ENCODE measurements at places on chromosomes 1 and 21. TPM values are rescaled to one million over a fixed set of nuclear protein-coding genes. Genes with fewer than 3 reads are reported as not detected.

DNA sequence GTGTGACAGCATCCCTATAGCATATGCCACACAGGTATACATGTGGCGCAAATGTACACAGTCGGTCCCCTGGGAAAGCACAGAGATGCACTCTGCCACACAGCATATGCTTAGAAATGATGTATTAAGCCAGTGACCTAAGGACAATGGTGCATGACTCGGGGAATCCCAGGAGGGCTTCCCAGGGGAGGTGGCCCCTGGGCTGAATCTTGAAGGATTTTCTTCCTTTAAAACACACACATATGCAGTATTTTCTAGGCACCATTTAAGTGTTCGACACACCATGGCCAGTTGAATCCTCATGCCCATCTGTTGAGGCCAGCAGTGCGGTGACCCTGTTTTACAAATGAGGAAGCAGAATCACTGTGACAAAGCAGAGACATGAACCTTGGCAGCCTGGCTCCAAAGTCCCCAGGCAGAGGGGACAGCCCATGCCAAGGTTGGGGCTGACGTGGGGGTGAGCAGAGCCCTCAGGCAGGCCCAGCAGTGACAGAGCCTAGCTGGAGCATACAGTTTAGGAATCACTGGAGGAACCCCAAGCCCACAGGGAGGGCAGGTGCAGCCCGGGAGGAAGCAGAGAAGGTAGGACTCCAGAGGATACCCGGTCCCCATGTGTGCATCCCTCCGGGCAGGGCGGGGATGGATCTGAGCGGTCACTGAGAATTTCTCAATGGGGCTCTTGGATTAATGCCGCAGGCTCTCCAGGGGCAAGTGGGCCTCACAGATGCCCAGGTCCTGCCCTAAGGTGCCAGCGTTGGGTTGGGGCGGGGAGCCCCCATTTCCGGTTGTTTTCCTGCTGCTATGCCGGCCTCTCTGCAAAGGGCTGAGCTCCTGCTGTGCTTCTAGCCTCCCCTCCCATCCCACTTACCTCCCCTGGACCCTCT lies 28.4 kb downstream of the WNT3A start:
- DNase-seq, result no peak

GRCh38 chr1:27955076-27955475 lies 4.7 kb upstream of the XKR8 start:
- no peak for DNase-seq

DNA sequence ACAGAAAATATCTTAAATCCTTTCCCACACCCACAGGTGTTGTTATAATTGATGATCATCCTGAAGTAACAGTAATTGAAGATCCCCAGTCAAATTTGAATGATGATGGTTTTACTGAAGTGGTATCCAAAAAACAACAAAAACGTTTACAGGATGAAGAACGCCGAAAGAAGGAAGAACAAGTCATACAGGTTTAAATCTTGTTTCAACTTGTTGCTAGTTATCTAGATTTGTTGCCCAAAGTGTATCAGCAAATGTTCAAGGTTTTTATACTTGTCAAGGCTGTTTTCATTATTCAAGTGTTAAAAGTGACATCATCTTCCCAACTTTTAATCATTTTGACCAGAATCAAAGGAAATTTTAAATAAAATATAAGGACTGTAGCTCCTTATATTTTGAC lies 64.7 kb downstream of the PRRC2C start:
- peak; percentile 50 for DNase-seq

DNA sequence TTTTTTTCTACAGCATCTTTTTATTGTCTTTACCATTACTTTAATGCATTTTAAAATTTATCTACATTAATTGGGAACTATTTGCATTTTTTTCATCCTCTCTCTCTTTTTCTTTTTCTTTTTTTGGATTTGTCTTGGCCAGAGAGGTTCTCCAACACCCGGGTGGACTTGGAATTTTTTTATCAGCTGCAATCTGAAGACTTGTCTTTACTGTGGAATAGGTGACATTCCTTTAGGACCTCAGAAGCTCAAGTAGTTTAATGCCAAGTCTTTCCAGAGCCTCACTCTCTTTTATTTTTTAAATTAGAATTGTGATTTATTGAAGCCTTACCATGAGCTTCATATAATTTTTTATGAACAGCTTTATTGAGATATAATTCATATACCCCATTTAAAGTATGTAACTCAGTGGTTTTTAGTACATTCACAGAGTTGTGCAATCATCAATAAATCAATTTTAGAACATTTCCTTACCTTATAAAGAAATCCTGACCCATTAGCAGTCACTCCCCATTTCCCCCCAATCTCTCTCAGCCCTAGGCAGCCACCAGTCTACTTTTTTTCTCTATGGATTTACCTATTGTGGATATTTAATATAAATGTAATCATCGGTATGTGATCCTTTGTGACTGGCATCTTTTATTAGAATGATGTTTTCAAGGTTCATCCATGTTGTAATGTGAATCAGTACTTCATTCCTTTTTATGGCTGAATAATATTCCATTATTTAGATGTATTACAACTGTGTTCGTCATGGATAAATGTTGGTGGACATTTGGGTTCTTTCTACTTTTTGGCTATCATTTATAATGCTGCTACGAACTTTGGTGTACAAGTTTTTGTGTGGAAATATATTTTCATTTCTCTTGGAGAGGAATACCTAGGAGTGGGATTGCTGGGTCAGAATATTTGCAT lies 6.2 kb downstream of the TUFT1 start:
- DNase-seq, result no peak

DNA sequence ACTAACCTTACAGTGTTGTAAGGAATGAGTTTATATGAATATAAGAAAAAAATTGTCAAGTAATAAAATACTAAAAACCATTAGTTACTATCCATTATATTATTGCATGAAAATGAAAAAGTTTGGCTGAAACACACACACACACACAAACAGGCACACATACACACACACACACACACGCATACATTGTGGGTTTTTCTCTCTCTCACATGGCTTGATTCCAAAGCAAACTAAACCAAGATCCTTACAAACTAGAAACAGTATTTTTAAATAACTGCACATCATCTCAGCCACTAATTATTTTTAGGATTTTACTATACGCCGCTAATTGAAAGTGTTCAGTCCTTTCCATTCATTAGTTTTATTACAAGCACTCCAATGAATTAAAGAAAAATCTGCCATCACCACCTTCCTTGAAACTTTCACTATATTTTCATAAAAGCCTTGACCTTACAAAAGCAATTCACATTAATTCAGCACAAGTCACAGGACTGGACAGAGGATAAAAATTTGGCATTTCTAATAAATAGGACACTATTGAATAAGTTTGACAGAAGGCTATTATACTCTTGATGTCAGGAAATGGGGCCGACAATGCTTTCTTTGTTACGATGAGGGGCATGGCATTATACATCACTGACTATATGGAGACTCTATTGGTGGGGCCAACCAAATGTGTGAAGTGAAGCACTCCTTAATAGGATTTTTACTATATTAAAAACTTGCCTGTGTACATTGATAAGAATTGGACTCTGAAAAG lies 187.0 kb upstream of the ESRRG start:
- no peak for DNase-seq

DNA sequence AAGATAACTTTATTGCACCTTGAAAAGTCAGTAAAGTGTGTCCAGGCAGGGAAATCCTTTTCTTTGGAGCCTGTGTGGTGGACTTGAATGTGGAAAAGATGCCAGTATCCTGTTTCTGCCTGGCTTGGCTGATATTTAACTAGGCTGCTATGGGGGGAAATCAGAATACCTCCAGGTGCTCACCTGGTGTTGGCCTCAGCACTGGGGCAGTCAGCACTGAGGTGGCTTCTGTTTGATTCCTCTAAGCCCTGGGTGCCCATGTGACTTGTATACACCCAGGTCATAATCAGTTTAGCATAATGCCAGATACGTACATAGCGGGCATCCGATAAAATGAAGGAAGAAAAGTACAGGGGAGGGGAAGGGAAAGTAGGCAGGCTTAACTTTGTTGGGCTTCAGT lies 7.2 kb downstream of the PHGDH start:
- DNase-seq, result no peak

- no peak for DNase-seq
These were observed 405.1 kb upstream of the ADAMTS5 start for GRCh38 chr21:27371975-27372331.

- DNase-seq, result no peak
These were observed 159.6 kb downstream of the PTPRU start for GRCh38 chr1:29395736-29396437.

DNA sequence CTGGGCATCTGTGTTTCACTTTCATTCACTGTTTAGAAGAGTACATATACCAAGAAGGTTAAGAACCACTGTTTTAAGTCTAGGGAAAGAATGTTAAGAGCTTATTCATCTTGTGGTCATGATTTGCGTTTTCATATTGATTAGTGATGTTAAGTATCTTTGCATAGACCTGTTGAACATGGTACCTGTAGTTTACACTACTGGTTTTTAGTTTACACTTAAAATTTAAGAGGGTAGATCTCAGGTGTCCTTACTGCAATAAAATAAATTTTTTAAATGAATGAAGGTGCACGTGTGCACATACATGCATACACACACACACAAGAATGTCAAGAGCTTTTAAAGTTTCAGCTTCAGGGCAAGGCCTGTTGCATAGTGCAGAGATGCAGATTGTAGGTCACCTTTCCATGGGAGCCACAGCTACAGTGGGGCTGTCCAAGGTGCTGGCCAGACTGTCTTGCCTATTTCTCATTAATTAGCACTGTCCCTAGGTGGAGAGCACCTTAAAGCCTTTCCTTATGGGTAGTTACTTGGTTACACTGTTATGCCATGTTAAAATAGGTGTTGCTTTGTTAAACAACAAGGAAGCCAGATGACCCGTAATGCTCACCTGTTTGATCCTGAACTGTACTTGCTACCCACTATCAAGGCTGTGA lies 543.0 kb upstream of the DAB1 start:
- no peak for DNase-seq

DNA sequence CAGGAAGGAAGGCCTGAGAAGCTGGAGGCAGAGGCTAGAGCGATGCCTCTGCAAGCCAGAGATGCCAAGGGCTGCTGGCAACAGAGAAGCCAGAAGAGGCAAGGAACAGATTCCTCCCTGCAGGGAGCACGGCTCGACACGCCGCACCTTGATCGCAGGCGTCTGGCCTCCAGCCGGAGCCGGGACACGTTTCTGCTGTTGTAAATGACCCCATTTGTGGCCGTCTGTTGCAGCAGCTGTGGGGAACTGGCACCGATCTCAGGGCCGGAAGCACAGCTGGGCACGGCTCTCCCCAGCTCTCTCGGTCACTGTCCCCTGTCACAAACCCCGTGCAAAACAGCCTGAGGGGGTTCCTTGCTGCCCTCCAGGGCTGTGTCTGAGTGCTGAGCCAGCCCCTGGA lies 59.6 kb downstream of the SIK1 start:
- DNase-seq, result no peak

DNA sequence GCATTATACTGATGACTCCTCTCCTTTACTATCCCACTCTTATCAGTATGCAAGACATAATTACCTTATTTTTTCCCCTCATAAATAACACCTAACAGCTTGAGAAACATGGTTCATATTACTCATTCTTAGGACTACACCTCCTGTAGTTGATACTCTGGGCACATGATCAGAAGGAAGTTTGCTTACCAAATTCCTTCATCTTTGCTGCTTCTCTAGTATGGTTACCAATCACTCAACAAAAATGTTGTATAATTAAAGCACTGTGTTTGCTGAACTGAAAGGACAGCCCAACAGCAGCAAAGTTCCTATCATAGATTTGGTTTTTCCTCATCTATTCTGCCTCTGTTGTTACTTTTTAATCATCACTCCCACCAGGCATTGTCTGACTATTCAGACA lies 586.3 kb downstream of the LRRIQ3 start:
- DNase-seq, result no peak

GRCh38 chr1:48940962-48941732 lies 164.5 kb upstream of the BEND5 start:
- no peak for DNase-seq

- DNase-seq, result no peak
These were observed 198.2 kb downstream of the GREM2 start for GRCh38 chr1:240413732-240414131.

GRCh38 chr1:207963427-207964194 lies 52.7 kb upstream of the CD34 start:
- DNase-seq, result peak; percentile 32

- no peak for DNase-seq
These were observed 8.9 kb downstream of the MIIP start for GRCh38 chr1:12028248-12028647.

GRCh38 chr21:39182016-39182415 lies 1.2 kb downstream of the PSMG1 start:
- DNase-seq, result no peak

MAP1LC3C gene
- total RNA-seq, result not detected

CELA2B gene
- not detected for total RNA-seq

RAB29 gene
- total RNA-seq, result 25.2 TPM

SELL gene
- total RNA-seq, result not detected

ESPN gene
- 1.5 TPM for total RNA-seq

SLC16A4 gene
- total RNA-seq, result 1.0 TPM

S100A3 gene
- 14.3 TPM for total RNA-seq

CD164L2 gene
- total RNA-seq, result 1.7 TPM

LORICRIN gene
- not detected for total RNA-seq

CD53 gene
- total RNA-seq, result not detected

COL6A2 gene
- 0.17 TPM for total RNA-seq

Data from foreskin keratinocyte (primary cell).